ENCODE measurements at places on chromosomes 6 and 20. TPM values are rescaled to one million over a fixed set of nuclear protein-coding genes. Genes with fewer than 3 reads are reported as not detected.
A peak's percentile ranks its signal among the peaks of the same experiment; 100 is the strongest.

DNA sequence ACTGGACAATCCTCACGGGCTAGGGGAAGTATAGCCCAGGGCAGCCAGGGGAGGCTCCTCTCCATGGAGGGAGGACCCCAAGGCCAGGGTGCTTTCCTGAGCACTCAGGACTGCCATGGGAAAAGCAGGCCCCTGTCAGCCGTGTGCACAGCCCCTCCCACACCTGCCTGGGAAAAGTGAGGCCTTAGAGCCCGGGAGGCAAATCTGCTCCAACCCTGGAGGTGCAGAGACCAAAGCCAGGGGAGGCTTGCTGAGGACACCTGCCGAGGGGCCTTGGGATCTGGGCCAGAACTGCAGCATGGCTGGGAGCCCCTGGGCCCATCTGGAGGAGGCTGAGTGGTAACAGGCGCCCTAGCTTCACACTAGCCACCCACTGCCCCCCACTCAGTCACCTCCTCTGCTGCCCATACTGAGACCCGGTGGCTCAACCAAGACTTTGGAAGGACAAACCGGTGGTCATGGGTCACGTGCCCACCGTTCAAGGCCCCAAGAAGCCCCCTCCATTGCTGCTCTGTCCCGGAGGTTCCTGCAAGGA lies 55.2 kb downstream of the YTHDF1 start:
- H3K4me3 ChIP-seq: no peak overlapping the region
- H3K27me3 ChIP-seq: peaks cover 21% of the 10 kb centered on the region
- peak; percentile 74 for DNase-seq

DNA sequence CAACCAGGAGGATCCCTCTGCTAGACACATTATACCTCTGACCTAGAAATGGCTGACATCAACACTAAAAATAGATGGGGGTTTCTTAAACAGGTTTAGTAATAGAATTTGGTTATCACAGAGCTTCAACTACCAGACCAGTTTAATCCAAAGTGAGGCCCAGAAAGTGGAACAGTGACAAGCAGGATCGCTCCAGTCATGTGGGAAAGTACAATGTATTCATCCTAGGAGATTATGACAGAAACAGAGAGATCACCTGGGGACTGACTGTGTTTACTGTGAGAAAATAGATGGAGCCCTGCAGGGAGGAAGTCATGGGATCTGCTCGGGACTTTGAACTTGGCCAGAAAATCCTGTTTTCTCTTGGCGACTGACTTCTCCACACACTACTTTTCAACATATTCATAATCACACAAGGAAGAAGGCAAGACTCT lies 238.7 kb upstream of the SOX4 start:
- no peaks in the 10 kb centered on the region for H3K4me1 ChIP-seq
- no peak overlapping the region for H3K4me3 ChIP-seq
- no peak overlapping the region for H3K27ac ChIP-seq

DNA sequence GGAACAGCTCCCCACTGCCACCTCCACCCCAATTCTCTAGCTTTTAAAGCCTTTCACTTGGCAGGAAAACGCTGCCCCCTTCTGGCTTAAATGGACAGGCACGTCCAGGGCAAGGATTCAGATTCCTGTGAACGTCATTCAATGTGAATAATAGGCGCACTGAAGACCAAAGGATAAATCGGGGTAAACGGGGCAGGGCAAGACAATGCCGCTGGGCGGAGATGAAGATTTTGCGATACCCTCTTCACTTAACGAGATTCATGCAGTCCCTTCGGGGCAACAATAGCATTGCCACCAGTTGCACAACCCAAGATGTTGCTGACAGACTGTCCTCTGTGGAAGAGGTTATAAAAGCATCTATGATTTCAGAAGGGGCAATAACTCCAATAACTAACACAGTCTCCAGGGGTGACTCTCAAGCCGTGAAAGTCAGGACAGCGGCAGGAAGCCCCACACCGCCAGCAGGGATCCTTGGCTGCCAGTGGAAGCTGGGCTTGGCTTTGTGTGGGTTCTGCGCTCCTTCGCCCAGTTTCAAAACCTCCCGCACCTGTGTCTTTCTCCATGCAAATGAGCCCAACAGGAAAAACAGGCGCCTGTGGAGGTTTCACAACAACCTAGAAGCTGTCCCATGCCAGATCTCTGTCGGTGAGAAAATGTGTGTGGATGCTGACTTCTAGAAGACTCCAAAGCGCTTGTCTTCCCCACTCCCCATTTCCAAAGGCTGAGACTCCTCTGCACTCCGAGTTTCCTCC lies 291.8 kb downstream of the BMP7 start:
- DNase-seq: no peak
- H3K4me1 ChIP-seq: no peaks in the 10 kb centered on the region
- H3K27ac ChIP-seq: no peak overlapping the region
- no peak overlapping the region for H3K4me3 ChIP-seq
- no peaks in the 10 kb centered on the region for H3K36me3 ChIP-seq

Gene C20orf144
- under 0.01 TPM for total RNA-seq

DNA sequence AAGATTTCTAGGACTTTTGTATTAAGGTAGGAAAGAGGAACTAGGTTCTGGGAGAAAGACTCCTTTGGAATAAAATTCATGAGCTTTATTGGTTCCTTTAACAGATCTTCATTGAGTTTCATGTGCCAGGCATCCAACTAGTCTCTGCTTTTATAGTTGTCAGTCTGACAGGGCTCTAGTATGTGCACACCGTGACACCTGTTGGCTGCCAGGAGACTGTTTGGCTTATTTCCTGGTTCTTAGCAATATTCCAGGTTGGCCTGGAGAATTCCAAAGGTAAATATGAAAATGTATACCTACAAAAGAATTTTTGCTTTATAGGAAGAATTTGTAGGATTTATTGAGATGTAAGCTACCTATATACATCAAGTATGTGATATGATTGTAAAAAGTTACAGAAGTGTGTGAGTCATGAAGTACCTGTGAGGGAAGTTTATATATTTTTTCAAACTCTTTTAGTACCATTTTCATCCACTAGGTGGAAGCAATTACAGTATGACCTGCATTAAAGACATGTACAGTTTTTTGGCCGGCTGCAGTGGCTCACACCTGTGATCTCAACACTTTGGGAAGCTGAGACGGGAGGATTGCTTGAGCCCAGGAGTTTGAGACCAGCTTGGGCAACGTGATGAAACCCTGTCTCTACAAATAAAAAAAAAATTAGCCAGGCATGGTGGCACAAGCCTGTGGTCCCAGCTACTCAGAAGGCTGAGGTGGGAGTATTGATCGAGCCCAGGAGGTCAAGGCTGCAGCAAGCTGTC lies 35.2 kb downstream of the NDUFAF5 start:
- peaks cover 32% of the 10 kb centered on the region for H3K36me3 ChIP-seq
- H3K27me3 ChIP-seq: no peaks in the 10 kb centered on the region
- H3K4me1 ChIP-seq: no peaks in the 10 kb centered on the region

DNA sequence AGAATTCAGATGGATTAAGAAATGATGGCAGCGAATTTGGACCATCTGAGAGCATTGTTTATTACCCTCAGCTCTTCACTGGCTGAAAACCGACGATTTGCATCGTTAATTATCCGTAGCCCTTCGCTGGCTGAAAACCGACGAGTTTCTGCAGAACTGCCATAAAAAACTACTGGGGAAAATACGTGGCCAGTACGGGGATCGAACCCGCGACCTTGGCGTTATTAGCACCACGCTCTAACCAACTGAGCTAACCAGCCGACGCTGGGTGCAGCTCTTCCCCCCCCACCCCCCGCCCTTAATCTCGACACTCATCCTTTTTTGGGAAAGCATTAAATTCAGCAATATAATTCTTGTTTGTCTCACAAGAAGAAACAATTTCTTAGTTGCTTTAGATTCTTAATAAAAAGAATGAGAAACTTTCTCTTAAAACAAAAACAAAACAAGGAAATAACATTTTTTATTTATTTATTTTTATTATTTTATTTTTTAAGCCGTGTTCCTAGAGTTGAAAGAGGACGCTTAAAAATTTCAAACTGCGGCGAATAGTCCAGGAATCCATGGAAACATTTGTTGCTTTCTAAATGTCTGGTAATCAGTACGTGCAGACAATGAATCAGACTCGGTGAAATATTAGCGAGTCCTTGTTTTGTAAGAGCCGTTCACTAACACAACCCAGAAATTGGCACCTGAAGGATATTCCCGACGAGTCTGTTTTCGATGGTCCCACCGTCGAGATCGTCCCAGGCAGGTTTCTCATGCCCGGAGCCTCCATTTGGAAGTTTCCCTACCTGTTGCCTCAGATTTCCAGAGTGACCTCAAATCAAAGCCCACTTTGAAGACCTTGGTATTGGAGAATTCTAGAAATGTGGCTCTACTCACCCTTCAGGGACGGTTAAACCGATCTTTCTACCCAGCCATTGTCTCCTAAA lies 27.8 kb downstream of the PRSS16 start:
- peaks cover 3% of the 10 kb centered on the region for H3K27me3 ChIP-seq
- H3K4me3 ChIP-seq: no peak overlapping the region
- H3K27ac ChIP-seq: no peak overlapping the region
- DNase-seq: peak; percentile 78
- H3K36me3 ChIP-seq: no peaks in the 10 kb centered on the region
- H3K4me1 ChIP-seq: peaks cover 4% of the 10 kb centered on the region

- no peaks in the 10 kb centered on the region for H3K27me3 ChIP-seq
- H3K27ac ChIP-seq: no peak overlapping the region
- no peaks in the 10 kb centered on the region for H3K36me3 ChIP-seq
- no peaks in the 10 kb centered on the region for H3K4me1 ChIP-seq
- no peak overlapping the region for H3K4me3 ChIP-seq
Measured at GRCh38 chr6:842141-842540, 149.2 kb upstream of the EXOC2 start.

DNA sequence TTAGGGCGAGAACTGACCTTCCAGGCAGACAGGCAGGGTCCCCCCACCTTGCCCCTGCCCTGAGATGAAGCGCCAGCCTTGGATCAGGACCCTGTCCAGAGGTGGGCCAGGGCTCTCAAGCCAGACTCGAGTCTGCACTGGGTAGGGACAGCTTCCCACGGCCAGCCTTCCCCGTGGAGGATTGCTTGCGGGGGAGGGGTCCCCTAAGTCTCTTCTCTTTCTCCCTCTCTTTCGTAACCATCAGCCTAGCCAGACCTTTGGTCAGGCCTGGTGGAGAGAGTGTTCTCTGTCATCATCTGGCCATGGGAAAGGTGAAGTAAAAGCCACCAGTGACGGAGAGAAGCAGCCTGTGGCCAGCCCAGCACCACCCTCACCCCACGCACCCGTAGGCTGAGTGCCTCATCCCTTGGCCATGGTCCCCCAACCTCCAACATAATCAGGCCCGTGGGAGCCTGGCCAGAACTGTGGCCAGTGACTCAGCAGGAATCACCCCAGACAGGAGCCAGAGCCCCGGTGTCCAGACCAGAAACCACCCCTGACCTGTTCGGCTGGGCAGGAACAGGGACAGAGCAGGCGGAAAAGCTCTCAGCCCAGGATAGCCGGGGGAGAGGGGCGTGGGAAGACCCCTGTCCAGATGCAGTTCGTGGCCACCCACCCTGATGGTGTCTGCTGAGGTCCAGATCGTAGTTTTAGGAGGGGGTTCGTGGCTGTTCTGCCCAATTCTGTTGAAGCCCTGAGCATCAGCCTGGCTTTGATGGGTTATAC lies 47.1 kb downstream of the SNAI1 start:
- DNase-seq: peak; percentile 97
- H3K27me3 ChIP-seq: no peaks in the 10 kb centered on the region
- H3K36me3 ChIP-seq: no peaks in the 10 kb centered on the region
- H3K4me1 ChIP-seq: peaks cover 52% of the 10 kb centered on the region
- H3K27ac ChIP-seq: peak overlapping the region; percentile 96

GRCh38 chr6:22892452-22892851 lies 323.1 kb downstream of the HDGFL1 start:
- no peaks in the 10 kb centered on the region for H3K27me3 ChIP-seq
- no peak overlapping the region for H3K4me3 ChIP-seq
- H3K36me3 ChIP-seq: no peaks in the 10 kb centered on the region
- peak overlapping the region; percentile 89 for H3K27ac ChIP-seq

Gene SLPI
- 2.1 TPM for total RNA-seq

Gene NKAIN4
- not detected for total RNA-seq

Gene DDX39B
- total RNA-seq: 240 TPM

Data from osteoblast (primary cell).